ENCODE measurements at places on chromosomes 2 and 18.
A peak's percentile ranks its signal among the peaks of the same experiment; 100 is the strongest.

DNA sequence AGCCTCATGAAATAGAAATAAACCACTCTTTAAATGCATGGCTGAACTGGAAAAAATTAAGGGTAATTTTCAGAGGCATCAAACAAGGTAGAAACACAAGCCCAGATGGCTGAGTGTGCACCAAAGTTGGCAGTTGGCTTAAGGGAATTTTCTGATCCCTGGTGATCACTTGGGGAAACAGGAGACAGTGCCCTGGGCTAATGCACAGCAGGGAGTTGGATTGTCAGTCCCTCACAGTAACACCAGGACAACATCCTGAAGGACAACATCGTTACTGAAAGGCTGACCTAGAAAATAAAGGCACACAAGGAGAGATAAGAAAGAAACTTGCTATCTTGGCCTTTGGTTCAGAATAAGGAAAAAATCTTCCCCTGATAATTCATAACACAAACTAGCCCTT, 417.0 kb downstream of the SLC4A3 start:
- H3K36me3 ChIP-seq = no peaks in the 10 kb centered on the region
- no peak overlapping the region for H3K27ac ChIP-seq
- no peak for DNase-seq
- H3K27me3 ChIP-seq = peaks cover 5% of the 10 kb centered on the region

DNA sequence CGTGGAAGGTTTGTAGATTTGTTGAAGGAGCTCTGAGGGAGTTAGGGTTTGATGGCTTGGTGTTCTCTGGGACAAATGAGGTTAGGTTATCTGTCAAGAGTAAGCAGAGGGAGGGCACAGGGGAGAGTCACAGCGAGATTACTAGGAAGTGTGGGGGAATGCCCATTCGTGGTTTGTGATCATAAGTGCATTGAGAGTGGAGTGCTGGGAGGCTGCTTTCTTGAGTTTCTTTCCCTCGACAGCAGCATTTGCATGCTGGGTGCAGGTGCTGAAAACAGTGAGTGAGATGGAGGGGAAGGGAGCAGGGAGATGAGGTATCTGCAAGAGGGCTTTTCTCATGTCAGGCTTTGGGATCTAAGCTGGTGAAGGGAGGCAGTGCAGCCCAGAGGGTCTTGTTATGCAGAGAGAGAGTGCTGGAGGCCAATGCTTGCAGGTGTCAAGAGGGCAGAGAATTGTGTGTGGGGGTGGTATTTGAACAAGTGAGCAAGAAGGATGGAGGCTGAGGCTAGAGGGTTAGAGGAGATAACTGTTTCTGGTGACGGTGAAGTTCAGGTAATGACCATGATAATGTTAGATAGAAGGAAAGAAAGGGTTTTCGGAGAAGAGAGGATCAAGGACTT, 8.8 kb downstream of the RALB start:
- no peak overlapping the region for H3K27ac ChIP-seq
- H3K4me3 ChIP-seq = no peak overlapping the region
- no peaks in the 10 kb centered on the region for H3K36me3 ChIP-seq
- H3K4me1 ChIP-seq = peaks cover 27% of the 10 kb centered on the region

DNA sequence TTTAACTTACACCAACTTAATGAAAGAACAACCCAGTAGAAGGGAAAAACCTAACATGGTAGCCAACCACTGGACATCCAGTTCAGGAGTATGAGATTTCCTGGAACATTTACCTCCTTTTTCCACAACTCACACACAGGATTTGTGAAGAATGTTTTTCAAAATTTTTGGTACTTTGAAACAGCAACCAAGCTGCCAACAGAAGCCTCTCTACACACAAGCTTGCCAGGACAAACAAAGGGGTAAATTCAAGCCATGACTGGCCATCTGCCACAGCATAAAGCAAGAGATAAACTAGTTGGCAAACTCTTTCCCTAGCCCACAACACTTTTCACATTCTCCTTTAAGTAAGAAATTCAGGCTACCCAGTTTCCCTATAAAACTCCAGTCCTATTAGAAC, 21.4 kb downstream of the MGAT4A start:
- DNase-seq = no peak
- peaks cover 11% of the 10 kb centered on the region for H3K36me3 ChIP-seq
- no peaks in the 10 kb centered on the region for H3K27me3 ChIP-seq
- peaks cover 78% of the 10 kb centered on the region for H3K4me1 ChIP-seq
- peak overlapping the region; percentile 89 for H3K27ac ChIP-seq

DNA sequence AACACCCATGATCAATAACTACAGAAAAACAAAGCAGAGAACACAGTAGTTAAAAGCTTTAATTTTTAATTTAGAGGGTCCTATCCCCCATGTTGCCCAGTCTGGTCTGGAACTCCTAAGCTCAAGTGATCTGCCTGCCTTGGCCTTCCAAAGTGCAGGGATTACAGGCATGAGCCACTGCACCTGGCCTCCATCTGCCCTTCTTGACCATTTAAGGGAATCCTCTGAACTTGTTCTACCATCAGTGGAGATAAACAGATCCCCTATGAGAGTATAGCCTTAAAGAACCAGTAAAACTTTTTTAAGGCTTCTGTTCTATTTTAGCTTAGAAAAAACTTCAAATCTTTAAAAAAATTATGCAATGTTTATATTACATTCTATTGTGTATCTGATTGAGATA, 13.5 kb upstream of the ATP5MC3 start:
- H3K36me3 ChIP-seq = peaks cover 4% of the 10 kb centered on the region
- peaks cover 2% of the 10 kb centered on the region for H3K4me1 ChIP-seq
- H3K27ac ChIP-seq = no peak overlapping the region

DNA sequence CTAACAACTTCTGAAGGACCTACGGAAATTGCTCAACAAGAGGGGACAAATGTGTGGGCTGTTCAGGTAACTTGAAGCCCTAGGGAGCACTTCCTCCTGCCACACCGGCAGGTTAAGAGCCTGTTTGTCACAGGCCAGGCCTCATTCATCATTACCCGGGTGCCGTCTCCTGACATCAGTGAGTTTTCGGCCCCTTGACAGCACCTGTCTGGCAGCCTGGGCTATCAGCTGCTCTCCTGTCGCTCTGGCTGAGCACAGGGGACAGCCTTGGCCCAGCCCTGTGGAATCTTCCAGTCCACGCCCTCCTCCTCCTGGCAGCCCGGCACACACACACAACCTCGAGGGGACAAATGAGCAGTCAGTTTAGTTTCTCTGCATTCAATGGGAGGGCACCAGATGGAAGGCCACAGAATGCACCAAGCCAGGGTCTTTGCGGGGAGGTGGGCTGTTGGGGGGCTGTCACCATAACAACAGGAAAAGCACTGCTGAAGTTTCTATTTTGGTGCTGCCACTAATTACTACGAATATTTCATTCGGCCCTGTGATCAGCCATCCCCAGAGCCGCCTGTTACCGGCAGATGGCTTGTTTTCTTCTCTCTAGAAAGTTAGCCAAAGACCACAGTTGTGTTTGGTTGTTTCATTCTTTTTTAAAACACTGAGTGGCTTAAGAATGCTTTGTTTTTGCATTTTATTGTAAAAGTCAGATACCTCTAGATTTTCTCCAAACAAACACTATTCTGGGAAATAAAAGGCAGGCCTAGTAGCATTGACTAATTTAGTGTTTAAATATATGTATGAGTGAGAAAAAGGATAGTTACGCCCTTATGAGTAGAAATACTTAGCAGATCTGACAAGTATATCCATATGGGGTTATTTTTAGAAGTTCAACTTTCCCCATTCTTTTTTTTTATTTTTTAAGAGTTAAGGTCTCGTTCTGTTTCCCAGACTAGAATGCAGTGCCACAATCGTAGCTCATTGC, 189.9 kb upstream of the NDUFV2 start:
- no peaks in the 10 kb centered on the region for H3K4me1 ChIP-seq
- no peak for DNase-seq
- no peak overlapping the region for H3K4me3 ChIP-seq
- no peak overlapping the region for H3K27ac ChIP-seq
- H3K27me3 ChIP-seq = peaks cover 8% of the 10 kb centered on the region

GRCh38 chr2:80016171-80016570, 288.4 kb downstream of the LRRTM1 start:
- no peak overlapping the region for H3K4me3 ChIP-seq
- no peak overlapping the region for H3K27ac ChIP-seq
- H3K36me3 ChIP-seq = no peaks in the 10 kb centered on the region

- H3K4me3 ChIP-seq = no peak overlapping the region
- no peaks in the 10 kb centered on the region for H3K4me1 ChIP-seq
- no peak for DNase-seq
- H3K36me3 ChIP-seq = no peaks in the 10 kb centered on the region
Measured at GRCh38 chr18:21914739-21915319, 174.2 kb downstream of the MIB1 start.

GRCh38 chr18:31680831-31681568, 3.4 kb downstream of the B4GALT6 start:
- no peak for DNase-seq
- peaks cover 58% of the 10 kb centered on the region for H3K27me3 ChIP-seq
- peaks cover 10% of the 10 kb centered on the region for H3K4me1 ChIP-seq
- no peak overlapping the region for H3K27ac ChIP-seq
- H3K4me3 ChIP-seq = no peak overlapping the region
- H3K36me3 ChIP-seq = no peaks in the 10 kb centered on the region

DNA sequence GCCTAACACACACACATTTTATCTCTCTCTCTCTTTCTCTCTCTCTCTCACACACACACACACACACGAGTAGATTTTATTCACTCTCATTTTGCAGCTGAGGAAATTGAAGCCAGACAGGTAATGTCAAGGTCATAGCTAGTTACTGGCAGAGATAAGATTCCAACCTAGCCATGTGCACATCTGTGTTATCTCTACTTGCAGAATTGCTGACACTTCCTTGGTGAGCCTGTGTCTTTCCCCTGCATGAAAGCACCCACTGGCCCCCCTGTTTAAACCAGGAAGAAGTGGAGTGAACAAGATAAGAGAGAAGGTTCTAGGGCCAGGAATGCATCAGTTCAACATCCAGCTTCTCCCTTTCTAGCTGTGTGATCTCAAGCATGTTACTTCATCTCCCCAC, 423.7 kb downstream of the TXNL1 start:
- no peak for DNase-seq
- no peak overlapping the region for H3K27ac ChIP-seq
- no peaks in the 10 kb centered on the region for H3K27me3 ChIP-seq

DNA sequence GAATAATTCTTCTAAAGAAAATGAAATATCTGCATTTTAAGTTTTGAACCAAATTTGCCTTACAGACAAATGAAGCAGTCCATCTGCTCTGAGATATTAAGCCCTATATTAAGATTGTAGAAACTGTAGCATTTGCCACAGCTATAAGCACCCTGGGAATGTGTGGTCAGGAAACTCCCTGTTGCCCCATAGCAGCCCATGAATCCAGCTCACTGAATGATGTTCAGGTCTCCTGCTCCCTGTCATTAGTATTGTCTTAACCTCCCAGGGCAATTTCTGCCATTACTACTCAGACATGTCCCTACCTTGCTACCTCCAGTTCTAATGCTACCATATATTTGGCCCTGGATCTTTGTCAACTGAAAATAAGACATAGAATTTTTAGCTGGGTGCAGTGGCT, 41.1 kb downstream of the CDK15 start:
- no peak overlapping the region for H3K27ac ChIP-seq
- no peak for DNase-seq
- peaks cover 47% of the 10 kb centered on the region for H3K27me3 ChIP-seq
- no peaks in the 10 kb centered on the region for H3K36me3 ChIP-seq
- no peak overlapping the region for H3K4me3 ChIP-seq

- H3K27ac ChIP-seq = peak overlapping the region; percentile 97
- H3K27me3 ChIP-seq = no peaks in the 10 kb centered on the region
- H3K36me3 ChIP-seq = no peaks in the 10 kb centered on the region
- peaks cover 27% of the 10 kb centered on the region for H3K4me1 ChIP-seq
Measured at GRCh38 chr2:54053830-54054229, 61.6 kb upstream of the ACYP2 start.

DNA sequence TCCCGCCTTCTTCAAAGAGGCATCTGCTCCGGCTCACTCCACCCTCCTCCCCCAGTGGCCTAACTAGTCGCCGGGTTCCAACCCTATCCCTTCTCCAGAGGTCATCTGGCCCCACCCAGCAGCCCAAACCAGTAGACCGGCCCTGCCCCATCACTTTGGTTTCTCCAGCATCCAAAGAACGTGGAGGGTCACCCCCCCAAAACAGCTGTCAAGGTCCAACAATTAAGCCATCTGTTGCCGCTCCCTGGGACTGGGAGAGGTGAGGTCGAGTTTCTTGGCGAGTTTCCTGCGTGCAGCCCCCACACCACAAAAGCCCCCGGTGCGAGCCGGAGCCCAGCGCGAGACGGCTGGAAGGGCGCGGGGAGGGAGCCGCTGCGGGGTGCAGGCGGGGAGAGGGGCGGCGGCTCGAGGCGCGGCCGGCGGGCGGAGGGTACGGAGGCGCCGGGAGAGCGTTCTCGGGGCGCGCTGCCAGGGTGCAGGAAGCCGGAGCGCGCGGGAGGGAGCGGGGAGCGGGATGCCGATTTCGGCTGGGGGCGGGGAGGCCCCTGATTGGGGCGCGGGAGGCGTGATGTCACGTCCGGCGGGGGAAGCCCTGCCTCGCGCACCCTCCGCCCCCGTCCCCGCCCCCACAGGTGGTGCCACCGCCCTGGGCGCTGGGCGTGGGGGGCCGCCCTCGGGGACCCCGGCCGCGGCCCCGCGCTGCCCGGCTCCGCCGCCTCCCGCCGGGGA, 571 bp upstream of the GPC1 start:
- peak; percentile 75 for DNase-seq
- peaks cover 8% of the 10 kb centered on the region for H3K36me3 ChIP-seq
- H3K4me3 ChIP-seq = peak overlapping the region; percentile 84

DNA sequence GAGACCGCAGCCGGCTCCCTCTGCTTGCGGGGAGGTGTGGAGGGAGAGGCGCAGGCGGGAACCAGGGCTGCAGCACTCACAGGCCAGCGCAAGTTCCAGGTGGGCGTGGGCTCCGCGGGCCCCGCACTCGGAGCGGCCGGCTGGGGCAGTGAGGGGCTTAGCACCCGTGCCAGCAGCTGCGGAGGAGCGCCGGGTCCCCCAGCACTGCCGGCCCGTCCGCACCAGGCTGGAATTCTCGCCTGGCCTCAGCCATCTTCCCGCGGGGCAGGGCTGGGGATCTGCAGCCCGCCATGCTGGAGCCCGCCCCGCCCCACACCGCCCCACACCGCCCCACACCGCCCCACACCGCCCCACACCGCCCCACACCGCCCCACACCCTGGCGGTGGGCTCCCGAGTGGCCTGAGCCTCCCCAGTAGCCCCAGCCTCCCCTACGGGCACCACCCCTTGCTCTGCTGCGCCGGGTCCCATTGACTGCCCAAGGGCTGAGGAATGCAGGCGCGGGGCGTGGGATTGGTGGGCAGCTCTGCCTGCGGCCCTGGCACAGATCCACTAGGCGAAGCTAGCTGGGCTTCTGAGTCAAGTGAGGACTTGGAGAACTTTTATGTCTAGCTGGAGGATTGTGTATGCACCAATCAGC, 123.9 kb upstream of the MGAT5 start:
- H3K4me1 ChIP-seq = peaks cover 58% of the 10 kb centered on the region
- no peak overlapping the region for H3K4me3 ChIP-seq
- H3K36me3 ChIP-seq = peaks cover 13% of the 10 kb centered on the region
- no peaks in the 10 kb centered on the region for H3K27me3 ChIP-seq

DNA sequence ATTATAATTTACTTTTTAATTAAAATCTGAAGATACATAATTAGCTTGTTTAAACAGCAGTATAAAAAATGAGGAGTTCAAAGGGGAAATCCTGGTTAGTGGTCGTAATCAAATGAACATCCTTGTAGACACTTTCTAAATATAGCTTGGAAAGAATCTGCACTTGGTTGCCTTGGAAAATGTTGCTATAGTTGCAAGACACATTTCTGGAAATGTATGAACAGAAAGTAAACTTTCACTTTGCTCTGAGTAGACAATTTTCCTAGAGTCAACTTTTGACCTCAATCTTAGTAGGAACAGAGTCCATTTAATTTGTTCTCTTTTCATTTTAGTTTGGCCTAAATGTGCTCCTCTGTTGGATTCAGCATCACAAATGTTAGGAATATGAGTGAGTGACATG, 38.3 kb downstream of the GCA start:
- H3K4me1 ChIP-seq = no peaks in the 10 kb centered on the region
- H3K27me3 ChIP-seq = peaks cover 14% of the 10 kb centered on the region
- no peak for DNase-seq
- H3K4me3 ChIP-seq = no peak overlapping the region
- no peak overlapping the region for H3K27ac ChIP-seq
- H3K36me3 ChIP-seq = no peaks in the 10 kb centered on the region
